ENCODE measurements at places on chromosomes 4 and X.

GRCh38 chr4:140726776-140727500 lies 29.2 kb downstream of the TBC1D9 start:
- no peak for DNase-seq

- DNase-seq = no peak
These were observed 48.6 kb downstream of the ACOX3 start for GRCh38 chr4:8391972-8392371.

- DNase-seq = no peak
These were observed 1.2 kb upstream of the GATA1 start for GRCh38 chrX:48785186-48785539.

GRCh38 chr4:73762409-73762808 lies 22.0 kb downstream of the CXCL8 start:
- DNase-seq = no peak

- peak; percentile 69 for DNase-seq
These were observed 8.3 kb upstream of the SASH3 start for GRCh38 chrX:129771266-129771995.

- no peak for DNase-seq
These were observed 215.5 kb upstream of the UGT8 start for GRCh38 chr4:114383067-114383466.

DNA sequence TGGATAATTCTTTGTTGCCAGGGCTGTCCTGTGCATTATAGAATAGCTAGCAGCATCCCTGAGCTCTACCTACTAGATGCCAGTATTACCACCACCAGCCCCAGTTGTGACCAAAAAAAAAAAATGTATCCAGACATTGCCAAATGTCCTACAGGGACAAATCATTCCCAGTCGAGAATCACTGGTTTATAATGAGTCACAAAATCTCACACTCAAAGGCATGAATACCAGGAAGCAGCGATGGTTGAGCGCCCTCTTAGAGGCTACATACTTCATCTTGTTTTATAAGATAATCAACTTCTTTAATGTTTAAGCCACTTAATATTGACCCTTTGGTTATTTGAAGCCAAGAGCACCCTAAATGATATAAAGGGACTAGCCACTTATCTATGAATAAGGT lies 297.3 kb downstream of the DHX15 start:
- no peak for DNase-seq

DNA sequence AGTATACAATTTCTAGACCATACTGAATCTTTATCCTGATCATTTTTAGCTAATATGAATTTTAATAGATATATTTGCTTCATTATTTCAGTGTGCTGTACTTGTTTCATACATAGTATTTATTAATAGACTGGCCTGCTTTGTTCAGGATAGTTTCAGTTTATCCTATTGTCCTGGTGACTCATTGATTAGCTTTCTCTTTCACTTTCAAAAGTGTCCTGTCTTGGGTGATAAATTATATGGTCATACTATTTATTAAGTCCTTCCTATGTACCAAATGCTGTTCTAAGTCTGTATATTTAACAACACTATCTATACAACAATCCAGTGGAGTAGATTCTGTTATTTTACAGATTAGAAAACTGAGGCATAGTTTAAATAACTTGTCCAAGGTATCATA lies 153.8 kb upstream of the RAPGEF2 start:
- DNase-seq = no peak

DNA sequence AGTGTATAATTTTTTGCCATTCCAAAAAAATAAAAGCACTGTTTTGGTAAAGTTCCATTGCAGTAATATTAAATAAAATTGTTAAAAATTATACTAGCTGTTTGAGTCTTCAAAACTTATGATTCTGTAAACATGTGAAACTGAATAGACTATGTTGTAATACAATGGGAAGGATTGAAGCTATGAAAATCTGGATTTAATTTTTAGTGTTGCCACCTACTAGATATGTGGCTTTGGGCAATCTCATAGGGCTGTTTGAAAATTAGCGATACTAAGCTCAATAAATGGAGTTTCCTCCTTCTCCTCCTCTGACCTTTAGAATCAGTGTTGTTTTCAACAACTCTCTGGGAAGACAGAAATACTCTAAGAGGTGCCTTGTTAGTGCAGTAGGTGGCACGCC lies 4.5 kb downstream of the PGRMC2 start:
- DNase-seq = no peak

DNA sequence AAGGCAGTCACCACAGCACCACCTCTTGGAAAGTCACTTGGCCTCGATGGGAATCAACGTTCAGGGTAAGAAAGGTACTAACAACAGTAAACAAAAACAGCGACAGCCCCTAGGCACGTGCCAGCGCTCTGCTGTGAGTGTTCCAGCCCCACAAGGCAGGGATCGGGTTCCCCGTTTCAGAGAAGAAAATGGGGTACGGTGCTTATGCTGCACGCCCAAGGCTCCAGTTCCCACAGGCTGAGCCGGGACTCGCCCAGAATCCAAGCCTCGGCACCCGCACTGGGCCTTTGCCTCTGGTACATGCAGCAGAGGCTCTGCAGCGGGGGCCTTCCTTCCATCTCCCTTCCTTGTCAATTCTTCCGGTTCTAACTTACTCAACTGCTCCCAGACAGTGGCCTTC lies 37.3 kb downstream of the WDR1 start:
- peak; percentile 51 for DNase-seq

GRCh38 chrX:132609362-132609848 lies 120.6 kb upstream of the MBNL3 start:
- no peak for DNase-seq

DNA sequence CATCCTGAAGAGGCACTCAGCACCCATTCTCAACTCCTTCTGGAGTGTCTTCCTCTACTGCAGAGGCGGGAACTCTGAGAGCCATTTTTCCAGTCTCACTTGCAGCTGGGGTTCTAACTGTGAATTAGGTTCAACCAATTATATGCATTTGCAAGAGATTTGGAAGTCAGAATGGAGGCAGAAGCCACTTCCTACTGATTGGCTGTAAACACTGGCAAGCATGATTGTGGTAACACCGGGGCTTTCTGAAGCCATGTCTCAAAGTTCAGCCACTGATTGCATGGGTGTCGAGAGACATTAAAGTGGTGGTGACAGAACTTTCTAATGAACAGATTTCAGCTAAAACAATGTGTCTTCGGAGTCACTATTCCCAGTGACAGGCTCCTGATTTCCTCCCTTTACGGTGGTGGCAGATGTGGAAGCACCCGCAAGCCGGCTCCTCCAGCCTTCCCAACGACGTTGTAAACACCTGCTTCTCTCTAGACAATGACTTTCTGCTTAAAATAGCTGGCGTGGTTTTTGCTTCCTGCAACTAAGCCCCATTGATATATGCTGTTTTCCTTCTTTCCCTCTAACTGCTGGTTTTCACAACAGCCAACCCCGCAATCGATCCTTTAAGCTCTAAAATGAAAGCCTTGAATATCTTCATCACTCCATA lies 92.0 kb downstream of the IRF2 start:
- DNase-seq = no peak

DNA sequence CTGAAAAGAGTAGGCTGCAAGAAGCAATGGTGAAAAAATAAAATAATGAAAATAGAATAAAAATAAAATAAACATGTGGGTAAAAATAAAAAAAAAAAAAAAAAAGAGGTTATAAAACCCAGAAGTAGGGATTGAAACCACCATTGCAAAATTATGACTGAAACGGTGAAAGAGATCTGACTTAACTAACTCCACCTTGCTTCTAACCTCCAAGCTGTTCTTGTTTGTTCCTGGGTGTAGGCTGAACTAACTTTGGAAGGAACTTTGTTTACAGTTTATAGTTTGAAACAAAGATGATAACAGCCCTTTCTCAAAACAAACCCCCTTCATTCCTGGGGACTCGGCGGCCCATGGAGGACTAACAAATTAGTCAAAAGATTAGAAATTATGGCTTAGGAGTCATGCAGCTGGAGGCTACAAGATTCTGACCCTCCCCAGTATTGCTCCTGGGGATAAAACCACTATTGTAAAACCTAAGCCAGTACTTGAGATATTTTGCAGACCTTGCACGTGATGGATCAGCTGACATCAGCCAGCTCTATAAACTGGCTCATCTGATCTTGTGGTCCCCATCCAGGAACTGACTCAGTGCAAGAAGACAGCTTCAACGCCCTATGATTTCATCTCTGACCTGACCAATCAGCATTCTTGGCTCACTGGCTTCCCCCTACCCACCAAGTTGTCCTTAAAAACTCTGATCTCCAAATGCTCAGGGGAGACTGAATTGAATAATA lies 30.4 kb downstream of the DDX60L start:
- DNase-seq = no peak

DNA sequence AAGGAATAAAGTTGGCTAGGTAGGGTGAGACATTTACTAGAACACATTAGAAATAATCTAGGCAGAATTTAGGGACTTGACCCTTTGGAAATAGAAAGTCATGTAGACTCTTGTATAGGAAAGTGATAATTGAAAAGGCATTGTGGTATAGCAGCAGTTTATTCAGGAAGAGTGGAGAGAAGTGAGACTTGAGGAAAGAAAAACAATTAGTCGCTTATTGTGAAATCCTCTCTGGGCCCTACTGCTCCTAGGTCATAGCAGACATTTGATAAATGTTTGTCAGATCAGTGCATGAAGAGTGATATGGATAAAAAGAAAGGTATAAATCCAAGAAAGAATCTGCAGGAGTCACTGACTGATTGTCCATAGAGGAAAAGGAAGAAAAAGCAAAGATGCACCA lies 337.6 kb downstream of the HNRNPD start:
- no peak for DNase-seq

- DNase-seq = no peak
These were observed 2311.2 kb downstream of the PCDH7 start for GRCh38 chr4:33031328-33031727.

- DNase-seq = no peak
These were observed 15.3 kb downstream of the GPC3 start for GRCh38 chrX:133970076-133970475.

DNA sequence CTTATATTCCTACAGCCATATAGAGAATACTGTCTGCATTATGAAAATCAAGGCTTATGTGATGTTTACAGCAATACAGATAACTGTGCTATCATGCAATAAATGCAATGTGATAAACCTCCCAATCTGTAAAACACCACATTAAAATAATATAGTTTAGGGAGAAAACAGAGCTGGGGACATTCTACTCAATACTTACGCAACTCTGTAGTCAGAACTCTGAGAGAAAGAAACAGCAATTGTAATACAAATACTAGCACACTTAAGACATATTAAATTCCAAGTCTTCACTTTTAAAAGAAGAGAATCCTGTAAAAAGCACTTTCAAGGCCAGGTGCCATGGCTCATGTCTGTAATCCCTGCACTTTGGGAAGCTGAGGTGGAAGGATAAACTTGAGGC lies 61.4 kb downstream of the ANKRD17 start:
- DNase-seq = no peak

DNA sequence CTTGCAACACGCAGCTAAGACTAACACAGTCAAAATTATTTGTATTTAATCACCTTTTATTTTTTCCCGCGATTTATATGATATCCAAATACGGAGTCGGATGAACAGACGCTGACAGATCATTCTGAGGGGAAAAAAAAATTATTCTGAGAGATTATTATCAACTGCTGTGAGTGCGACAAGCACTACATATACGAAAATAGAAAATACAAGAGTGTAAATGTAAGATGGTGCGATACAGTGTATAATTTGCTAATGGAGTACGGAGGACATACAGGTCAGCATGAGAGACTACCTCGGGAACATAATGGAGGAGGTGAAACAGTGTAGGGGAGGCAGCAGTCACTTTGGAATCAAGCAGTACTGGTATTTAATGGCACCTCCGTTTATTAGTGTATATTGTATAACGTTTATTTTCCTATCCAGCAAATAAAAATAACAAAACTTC lies 2.8 kb upstream of the LIN54 start:
- DNase-seq = no peak

GRCh38 chrX:38276089-38276488 lies 51.2 kb downstream of the RPGR start:
- no peak for DNase-seq

DNA sequence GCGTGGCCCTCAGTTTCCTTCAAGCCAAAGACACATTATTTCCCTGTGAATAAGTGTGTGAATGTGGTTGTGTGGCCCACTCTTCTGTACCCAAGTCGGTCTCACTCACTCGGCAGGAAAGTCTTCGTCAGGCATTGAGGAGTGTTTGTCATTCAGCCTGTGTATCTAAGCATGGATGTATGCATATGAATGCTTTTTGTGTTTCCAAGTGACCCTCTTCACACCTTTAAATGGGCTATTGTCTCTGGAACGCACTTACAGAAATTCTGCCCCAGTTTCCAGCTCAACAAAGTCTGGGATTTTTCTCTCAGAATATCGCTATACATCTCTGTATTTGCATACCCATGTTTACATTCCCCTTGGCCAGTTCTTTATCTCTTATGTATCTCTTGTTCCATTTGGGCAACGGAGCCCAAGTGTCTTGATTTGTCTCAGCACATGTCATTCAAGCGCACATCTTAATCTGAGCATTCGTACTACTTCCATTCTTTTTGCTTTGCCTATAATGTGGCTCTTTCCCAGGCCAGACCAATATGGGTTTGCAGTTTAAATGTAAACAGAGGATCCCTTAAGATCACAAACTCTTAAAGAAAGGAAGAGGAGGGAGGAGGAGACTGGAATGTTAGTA lies 4.8 kb downstream of the BCOR start:
- no peak for DNase-seq

DNA sequence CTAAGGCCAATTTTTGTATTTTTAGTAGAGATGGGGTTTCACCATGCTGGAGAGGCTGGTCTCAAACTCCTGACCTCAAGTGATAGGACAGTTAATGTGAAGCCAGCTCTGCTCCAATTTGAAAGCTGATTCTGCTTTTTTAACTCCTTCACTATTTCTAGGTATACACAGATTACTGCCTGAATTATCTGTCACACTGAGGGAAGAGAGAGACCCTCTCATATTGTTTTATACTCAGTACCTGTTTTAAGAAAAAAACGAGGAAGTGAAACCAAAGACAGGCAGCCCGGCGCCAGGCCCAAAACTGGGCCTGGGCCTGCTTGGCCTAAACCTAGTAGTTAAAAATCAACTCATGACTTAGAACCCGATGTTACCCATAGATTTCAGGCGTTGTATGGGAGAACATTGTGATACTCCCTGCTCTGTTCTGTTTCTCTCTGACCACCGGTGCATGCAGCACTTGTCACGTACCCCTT lies 1601.5 kb upstream of the PCDH10 start:
- no peak for DNase-seq

GRCh38 chr4:33086331-33086925 lies 2366.3 kb downstream of the PCDH7 start:
- DNase-seq = no peak

DNA sequence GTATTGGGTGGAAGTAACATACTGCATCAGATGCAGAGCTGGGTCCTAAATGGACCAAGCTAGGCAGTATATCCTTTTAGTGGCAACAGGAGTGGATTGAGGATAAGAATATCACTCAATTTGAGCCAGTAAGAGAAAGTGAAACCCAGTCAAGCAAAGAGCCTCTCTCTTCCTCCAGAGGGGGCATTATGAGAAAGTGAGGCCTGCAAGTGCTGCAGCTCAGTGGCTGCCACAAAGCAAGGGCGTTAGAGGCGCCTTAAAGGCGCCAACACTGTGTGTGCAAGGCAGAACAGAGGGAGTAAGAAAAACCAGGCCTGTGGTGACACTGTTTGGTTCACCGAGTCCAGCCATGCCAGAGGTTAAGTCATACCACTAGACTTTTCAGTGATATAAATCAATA lies 17.5 kb downstream of the STX18 start:
- DNase-seq = peak; percentile 75

- no peak for DNase-seq
These were observed 1720.9 kb upstream of the AGA start for GRCh38 chr4:179163147-179163546.

Measured in activated effector memory CD4-positive, alpha-beta T cell treated with anti-CD3 and anti-CD28 coated beads, Interleukin-2, amount 50 U/mL, for 16 hours (primary cell).